ENCODE measurements at places on chromosomes 1 and 21.
A peak's percentile ranks its signal among the peaks of the same experiment; 100 is the strongest.

DNA sequence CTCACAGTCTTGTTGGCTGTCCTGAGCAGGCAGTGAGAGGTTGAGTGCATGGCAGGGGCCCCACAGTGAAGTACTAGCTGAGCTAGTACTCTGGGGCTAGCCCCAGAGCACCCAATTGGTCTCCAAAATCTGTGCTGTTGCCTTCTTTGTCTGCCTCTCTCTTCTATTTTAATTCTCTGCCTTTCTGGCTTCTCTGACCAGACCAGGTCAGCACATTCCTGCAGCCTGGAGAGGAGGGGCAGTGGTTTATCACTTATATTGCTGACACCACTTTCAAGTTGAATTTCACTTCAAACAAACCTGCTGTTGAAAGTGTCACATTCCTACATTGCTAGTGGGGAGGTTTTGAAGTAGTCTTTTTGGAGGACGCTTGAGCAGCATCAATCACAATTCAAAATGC, 628.7 kb downstream of the PTPRU start:
- DNase-seq = no peak

GRCh38 chr1:98098473-98098872, 177.6 kb upstream of the DPYD start:
- no peak for DNase-seq

GRCh38 chr1:109078317-109078716, 2.5 kb upstream of the TAF13 start:
- DNase-seq = no peak

- no peak for DNase-seq
Measured at GRCh38 chr1:116569381-116569670, 1.5 kb downstream of the CD58 start.

GRCh38 chr1:53362851-53363642, 35.2 kb upstream of the LRP8 start:
- peak; percentile 5 for DNase-seq
